ENCODE measurements at places on chromosomes 12 and 14. TPM values are rescaled to one million over a fixed set of nuclear protein-coding genes. Genes with fewer than 3 reads are reported as not detected.

- DNase-seq = no peak
Measured at GRCh38 chr14:50533806-50534205, 1.4 kb upstream of the MAP4K5 start.

DNA sequence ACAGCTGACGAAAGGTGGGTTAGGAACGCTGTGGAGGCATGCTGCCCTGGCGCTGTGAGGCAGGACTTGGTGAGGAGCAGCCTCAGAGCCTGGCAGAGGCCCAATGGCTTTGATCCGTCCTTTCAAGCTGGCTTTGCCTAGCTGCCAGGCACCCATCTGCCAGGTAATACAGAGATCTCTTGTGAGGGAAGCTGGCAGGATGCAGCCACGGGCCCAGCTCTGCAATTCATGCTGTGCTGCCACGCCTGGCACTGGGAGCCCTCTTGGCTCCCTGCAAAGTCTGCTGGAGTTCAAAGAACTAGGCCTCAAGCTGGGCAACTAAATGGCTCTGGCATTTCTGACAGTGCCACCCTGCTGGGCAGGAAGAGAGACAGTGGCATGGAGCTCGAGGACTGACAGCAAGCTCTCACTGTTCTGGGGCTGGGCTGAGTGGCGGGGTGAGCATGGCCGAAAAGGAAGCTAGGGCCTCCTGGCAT is 18.7 kb downstream of the IQSEC3 start:
- no peak for DNase-seq

Gene PGF
- 6.5 TPM for total RNA-seq

Gene TOMM20L
- not detected for total RNA-seq

Gene TCP11L2
- total RNA-seq = 93.7 TPM

Gene PIGH
- total RNA-seq = 11.8 TPM

DNA sequence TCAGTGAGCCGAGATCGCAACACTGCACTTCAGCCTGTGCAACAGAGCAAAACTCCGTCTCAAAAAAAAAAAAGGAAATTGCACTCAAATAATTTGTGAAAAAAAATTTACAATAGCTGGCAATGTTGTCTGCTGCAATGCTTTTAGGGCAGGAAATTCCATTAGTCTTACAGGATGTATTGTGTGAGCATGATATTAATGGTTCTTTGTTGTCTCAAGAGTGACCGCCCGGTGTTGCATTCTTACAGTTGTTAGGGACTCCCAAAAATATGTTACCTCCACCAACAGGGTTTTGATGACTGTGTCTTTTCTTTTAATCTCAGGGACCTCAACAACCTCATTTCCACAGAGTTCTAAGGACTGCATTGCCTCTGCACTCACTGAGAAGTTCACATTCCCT is 44.8 kb downstream of the PZP start:
- DNase-seq = no peak

Gene RNF10
- 294 TPM for total RNA-seq

GRCh38 chr12:121811434-121812319 is 7.9 kb downstream of the SETD1B start:
- DNase-seq = peak; percentile 89

DNA sequence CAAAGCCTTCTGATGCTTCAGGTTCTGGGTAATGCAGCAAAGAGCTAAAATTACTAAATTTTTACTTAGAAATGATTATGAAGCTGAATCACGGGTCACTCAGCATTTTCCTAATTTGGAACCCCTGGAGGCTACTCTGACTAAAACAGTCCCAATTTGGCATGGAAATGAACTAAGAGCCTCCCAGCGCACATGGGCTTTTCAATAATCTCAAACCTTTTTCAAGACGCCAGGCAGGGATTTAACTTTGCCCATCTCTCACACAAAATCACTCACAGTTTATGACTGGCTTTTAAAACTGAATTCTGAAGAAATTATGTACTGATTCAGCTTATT is 68.3 kb downstream of the LLPH start:
- no peak for DNase-seq

Gene TAS2R31
- total RNA-seq = 0.41 TPM

DNA sequence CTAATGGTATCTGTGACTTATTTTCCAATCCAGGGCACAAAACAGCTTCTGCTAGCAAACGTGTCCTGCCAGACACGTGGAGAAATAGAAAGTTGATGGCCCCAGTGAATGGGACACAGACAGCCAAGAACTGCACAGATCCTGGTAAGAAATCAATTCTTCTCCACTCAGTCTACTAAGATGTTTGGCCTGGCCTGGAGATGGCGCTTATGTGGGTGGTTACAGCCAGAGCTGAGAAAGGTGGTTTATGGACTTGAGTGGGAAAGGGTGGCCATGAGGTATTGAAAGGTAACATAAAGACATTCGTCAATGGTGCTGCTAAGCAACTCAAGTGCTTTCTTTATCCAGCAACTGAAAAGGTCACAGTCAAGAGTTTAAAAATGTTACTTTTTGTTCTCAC is 2.9 kb downstream of the SLC24A4 start:
- no peak for DNase-seq

Gene ETFBKMT
- 6.4 TPM for total RNA-seq

DNA sequence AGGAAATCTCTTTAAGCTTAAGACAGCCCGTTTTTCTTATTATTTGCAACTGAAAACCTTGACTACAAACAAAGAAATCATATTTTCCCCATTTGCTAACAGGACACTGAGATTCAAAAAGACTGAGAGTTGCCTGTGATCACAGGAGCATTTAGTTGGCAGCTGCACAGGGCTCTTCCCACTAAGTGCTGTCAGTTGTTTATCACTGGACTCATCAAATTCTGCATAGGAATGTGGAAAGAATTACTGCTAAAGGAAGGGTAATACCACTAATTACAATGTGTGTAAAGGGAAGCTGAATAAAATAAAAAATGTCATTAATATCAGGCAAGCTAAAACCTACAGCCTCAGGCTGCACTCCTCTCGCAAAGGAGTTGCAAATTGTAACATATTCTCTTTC is 226.4 kb downstream of the NELL2 start:
- no peak for DNase-seq

Gene CD69
- 0.32 TPM for total RNA-seq

- peak; percentile 88 for DNase-seq
Measured at GRCh38 chr12:53757101-53757770, 5.5 kb upstream of the CISTR start.

- DNase-seq = no peak
Measured at GRCh38 chr12:45718306-45718705, 11.2 kb upstream of the ARID2 start.

DNA sequence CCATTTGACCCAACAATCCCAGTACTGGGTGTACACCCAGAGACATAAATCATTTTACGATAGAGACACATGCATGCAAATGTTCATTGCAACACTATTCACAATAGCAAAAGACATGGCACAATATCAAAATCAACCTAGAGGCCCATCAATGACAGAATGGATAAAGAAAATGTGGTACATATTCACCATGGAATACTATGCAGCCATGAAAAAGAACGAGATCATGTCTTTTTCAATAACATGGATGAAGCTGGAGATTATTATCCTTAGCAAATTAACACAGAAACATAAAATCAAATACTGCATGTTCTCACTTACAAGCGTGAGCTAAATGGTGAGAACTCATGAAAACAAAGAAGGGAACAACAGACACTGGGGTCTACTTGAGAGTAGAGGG is 249.1 kb downstream of the RASSF9 start:
- no peak for DNase-seq

DNA sequence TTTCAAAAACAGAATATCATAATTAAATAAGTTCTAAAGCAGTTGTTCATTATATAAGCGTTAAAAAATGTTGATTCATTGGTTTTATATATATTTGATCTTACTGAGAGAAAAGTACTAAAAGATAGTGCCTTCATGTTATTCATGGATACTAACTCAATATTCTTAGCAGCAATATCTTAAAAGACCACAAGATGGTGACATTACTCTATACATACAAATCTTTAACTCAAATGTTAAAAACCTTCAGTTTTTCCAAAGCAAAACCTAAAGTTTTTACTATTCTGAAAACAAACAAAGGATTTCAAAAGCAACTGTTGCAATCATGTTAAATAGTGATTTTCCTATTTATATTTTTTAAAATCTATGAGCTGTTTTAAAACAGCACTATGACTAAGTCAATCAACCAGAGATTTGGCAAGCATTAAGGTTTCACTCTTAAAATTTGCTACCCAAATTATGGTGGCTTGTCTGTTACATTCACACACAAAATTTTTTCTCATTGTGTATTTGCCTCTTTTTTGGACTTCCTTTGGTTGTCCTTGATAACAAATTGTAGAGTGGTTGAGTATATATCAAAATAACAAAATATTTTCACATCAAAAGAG is 50.1 kb upstream of the RERGL start:
- no peak for DNase-seq

- DNase-seq = no peak
Measured at GRCh38 chr14:104341532-104342434, 203.4 kb downstream of the KIF26A start.

GRCh38 chr14:32635061-32635719 is 303.5 kb upstream of the NPAS3 start:
- no peak for DNase-seq

Gene CYP27B1
- total RNA-seq = 0.49 TPM

- no peak for DNase-seq
Measured at GRCh38 chr14:90759370-90760077, 56.7 kb downstream of the TTC7B start.

GRCh38 chr12:29783773-29784666 is at the start of gene TMTC1:
Gene TMTC1, minus strand, starts transcription at chr12:29783942. Its CDS starts 191 bp downstream, at chr12:29783751.
- peak; percentile 89 for DNase-seq

GRCh38 chr12:88307961-88308360 is 165.9 kb downstream of the TMTC3 start:
- DNase-seq = no peak

GRCh38 chr12:75837700-75838099 is 193.9 kb downstream of the PHLDA1 start:
- DNase-seq = peak; percentile 69
